ENCODE measurements at places on chromosomes 6 and 20.

GRCh38 chr6:9487128-9487527, 927.7 kb downstream of the TFAP2A start:
- DNase-seq: no peak

DNA sequence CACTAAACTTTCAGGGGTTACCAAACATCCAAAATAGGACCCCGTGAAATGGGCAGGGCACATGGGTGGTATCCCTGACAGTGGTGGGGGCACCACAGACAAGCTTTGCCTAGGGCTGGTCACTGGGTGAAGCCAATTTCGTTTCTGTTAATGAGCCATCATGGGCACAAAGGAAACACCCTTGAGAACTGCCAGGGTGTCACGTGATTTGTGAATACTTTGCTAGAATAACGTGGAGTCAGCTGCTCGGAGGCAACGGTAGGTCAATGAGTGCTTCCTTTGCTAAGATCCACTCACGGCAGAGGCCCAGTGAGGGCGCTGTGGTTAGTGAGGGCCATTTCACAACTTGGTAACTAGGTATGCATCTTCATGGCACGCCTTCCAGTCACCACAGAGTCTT, 87.7 kb upstream of the AGPAT4 start:
- DNase-seq: no peak

DNA sequence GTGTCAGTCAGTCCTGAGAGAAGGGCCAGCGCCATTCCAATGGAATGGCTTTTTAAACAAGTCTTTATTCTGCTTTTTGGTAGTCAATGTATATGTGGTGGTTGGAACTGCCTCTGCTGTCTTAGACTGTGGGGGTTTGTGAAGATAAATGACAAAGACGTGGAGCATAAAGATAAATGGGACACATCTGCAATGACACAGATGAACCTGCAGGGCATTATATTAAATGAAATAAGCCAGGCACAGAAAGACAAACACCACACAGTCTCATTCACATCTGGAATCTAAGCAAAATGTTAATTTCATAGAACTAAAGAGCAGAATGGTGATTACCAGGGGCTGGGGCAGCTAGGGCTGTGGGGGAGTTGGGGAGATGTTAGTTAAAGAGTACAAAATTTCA, 912.8 kb upstream of the MAN1A1 start:
- no peak for DNase-seq

GRCh38 chr6:35485402-35485877, 11.4 kb downstream of the TEAD3 start:
- DNase-seq: no peak

- no peak for DNase-seq
These were observed 568.4 kb downstream of the NKAIN2 start for GRCh38 chr6:124371974-124372475.

- no peak for DNase-seq
These were observed 39.0 kb downstream of the TPD52L1 start for GRCh38 chr6:125192610-125192930.

DNA sequence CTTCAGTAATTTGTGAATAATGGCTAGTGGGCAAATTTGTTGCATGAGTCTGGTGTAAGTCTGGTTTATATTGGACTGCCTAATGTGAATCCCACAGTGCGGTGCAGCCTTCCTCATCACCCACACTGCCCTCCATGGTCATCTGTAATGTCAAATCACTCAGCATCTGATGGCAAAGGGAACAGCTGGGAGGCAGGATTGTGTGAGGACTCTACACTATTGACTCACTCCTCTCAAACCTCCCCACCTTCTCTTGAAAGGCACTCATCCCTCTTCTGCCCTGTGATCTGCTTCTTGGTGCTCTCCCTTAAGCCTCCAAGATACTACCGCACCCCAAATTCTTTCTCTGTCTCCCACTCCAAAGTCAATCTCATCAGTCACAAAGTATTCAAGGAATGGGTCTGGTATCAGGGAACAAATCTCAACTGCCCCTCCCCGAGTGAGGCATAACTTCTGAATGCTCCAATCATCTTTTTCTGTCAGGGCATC, 146.0 kb upstream of the BEND6 start:
- DNase-seq: no peak

GRCh38 chr20:48745330-48745729, 82.5 kb downstream of the PREX1 start:
- no peak for DNase-seq

DNA sequence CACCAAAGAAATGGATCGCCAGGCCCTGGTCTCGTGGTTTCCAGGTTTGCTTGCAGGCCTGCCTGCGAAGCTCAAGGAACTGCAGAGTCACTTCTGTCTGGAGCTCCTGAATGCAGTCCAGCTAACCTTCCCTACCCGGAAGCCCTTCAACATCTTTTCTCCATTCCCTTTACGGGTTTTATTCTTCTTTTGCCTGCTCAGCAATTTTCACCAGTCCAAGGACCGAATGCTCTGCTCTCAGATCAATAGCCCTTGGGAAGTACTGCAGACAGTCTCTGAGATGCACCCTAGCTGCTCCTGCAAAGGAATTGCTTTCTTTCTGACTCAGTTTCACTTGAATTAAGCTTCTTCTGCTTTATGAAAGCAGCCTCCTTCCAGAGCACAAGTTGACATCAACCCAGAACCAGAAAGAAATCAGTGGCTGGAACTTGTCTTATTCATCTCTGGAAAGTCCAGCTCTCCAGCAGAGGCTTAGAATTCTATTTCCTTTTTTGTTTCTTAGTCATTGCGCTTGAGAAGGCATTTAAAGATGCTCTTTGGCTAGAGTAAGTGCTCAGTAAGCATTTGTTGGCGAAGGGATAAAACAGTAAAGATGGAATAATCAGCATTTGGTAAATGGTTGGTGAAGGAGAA, 18.7 kb upstream of the YWHAB start:
- no peak for DNase-seq

DNA sequence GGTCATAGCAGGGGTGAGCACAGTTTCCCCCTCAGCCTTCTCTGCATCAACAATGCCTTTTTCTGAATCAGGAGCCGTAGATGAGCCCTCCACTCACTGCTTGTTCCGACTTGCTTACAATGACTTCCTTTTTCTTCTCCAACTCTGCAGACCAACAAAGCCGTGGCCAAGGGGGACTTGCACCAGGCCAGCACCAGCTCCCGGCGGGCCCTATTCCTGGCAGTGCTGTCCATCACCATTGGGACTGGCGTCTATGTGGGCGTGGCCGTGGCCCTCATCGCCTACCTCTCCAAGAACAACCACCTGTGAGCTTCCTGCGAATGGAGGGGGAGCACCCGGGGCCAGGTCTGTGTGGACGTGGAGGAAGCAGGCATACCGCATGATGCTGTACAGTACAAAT, 195.8 kb downstream of the SYNDIG1 start:
- no peak for DNase-seq

GRCh38 chr6:89475101-89475500, 42.1 kb downstream of the ANKRD6 start:
- no peak for DNase-seq

- DNase-seq: no peak
These were observed 120.8 kb upstream of the RAB32 start for GRCh38 chr6:146422789-146423375.

DNA sequence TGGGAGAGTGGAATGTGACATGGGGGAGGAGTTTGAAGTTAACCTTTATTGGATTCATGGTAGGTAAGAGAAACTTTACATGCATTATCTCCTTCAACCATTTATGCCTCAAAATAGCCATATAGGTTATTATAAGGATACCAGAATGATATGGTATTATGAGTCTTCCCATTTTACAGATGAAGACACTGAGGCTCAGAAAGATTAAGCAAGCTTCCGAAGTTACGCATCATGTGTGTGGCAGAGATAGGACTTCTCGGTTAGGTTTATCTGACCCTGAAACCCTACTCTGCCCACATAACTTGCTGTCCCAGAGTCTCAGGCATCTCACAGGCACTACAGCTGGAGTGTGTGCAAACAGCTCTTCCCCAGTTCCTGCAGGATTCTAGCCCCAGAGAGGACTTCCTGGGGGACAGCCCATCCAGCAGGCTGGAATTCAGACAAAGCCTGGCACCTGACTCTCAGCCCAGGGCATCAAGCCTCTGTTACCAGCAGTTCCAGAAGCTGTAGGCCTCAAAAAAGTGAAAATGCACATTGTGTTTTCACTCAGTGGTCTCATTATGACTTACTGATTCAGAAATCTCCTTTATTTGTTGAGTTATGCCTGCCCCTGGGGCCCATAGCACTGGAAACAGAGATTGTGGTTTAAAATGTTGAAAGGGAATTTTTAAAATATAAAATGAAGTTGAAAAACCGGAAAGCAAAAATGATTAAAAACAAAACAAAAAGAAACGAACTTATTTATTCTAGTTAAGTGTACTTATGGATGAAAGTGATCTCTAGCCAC, 512.8 kb upstream of the CHD6 start:
- DNase-seq: no peak

DNA sequence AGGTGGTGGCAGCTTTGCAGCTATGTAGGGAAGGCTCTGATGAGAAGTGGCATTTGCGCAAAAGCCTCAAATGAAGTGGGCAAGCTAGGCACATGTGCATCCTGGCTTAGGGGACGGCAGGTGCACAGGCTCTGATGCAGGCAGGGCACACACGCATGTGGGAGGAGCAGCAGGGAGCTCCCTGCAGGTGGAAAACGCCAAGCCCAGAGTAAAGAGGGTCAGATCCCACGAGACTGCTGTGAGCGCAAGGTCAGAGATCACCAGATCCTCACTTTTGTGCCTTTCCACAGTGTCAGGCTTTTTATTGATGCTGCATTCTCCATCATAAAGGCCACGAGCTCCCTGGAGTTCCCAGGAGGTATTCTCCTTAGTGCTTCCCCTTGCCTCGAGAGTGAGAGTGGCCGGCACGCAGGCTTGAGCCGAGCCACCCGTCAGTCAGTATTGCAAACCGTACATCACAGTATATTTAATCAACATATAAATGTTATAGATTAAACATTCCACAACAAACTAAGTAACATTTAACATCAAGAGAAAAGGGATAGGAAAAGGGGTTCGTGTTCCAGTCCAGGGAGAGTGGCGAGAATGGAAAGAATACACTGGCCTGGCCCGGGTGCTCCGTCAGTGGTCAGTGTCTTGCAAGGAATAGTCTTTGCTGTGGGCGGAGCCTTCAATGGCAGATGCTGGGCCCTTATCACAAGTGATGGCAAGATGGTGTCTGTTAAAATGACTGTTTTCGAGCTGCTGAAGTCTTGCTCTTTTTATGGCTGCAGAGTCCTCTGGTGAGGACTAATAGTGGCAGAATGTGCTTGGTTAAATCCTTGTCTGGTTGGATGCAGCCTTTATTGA, 109.4 kb downstream of the SYNDIG1 start:
- no peak for DNase-seq

All from NCI-H1092 (cell line).